ENCODE measurements at places on chromosomes 5 and 9.

DNA sequence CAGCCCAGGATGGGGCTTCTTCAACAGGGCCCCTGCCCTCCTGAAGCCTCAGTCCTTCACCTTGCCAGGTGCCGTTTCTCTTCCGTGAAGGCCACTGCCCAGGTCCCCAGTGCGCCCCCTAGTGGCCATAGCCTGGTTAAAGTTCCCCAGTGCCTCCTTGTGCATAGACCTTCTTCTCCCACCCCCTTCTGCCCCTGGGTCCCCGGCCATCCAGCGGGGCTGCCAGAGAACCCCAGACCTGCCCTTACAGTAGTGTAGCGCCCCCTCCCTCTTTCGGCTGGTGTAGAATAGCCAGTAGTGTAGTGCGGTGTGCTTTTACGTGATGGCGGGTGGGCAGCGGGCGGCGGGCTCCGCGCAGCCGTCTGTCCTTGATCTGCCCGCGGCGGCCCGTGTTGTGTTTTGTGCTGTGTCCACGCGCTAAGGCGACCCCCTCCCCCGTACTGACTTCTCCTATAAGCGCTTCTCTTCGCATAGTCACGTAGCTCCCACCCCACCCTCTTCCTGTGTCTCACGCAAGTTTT is 23.6 kb downstream of the PCDHGC5 start:
- DNase-seq: peak; percentile 77

DNA sequence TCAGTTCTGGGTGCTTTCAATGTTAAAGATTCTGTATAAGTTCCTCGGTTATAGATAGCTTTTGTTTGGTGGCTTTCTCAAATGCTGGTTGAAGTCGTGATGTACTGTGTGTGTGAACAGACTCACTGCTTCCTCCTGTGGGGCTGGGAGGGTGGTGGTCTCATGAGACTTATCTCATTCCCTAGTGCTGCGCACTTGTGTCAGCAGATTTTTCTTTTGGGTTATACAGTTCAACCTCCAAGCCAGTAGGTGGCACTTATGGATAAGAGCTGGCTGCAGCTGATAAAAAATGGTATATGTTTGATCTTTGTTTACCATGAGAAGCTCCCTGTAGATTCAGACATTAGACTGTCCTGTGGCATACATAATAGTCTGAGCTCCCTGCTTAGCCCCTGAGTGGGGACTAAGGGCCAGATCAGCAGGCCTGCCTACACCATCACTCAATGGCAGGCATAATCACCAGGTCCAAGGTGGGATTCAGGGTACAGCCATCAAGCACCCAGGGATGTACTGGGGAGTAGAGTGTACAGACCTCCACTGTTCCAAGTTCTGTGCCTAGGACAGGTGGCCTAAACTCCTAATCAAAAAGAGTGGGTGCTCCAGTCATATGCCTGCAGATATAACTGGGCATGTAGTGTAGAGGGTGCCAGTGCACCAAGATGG is 174.2 kb downstream of the OXCT1 start:
- DNase-seq: no peak

DNA sequence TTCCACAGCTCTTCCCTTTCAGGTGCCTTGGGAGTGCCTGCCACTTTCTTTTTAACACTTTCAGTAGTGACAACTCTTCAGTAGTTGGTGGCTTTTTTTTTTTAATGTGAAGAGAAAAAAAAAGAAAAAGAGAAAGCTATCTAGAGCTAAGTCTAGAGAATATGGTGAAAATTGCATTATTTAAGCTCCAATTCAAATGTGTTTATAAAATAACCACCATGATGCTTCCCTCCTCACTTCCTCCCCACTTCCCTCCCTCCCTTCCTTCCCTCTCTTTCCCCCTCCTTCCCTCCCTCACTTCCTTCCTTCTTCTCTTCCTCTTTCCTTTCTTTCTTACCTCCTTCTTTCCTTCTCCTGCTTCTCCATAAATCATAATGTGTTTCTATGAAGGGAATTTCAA is 456.7 kb upstream of the ACTBL2 start:
- DNase-seq: no peak

GRCh38 chr5:83767409-83767992 is 46.8 kb upstream of the HAPLN1 start:
- DNase-seq: no peak

DNA sequence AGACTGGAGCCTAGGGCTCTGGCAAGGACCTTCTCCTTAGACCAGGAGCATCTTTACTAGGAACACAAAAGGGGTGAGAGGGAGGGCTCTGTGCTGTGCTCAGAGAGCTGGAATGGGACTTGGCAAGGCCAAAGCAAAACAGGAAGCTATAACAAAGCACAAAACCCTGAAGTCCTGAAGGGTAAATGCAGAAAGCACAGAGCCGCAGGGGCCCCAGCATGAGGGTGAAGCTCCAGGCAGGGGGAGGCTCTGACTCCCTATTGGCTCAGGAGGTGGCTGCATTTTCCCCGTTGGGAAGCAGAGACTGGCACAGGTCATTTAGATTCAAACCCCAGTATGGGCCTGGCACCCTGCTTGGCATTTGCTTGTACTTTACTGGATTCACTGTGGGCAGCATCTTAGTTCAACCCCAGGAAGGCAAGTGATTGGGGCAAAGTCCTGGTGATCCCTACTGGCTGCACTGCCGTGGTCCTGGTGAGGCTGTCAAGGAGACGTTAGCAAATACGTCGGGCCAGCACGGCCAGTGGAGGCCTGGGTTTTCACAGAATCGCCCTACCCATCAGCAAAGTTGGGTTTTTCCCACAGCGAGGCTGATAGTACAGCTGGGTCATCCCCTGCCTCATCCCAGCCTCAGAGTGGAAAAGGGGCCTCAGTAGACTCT is 46.3 kb downstream of the GGTA1 start:
- DNase-seq: no peak

DNA sequence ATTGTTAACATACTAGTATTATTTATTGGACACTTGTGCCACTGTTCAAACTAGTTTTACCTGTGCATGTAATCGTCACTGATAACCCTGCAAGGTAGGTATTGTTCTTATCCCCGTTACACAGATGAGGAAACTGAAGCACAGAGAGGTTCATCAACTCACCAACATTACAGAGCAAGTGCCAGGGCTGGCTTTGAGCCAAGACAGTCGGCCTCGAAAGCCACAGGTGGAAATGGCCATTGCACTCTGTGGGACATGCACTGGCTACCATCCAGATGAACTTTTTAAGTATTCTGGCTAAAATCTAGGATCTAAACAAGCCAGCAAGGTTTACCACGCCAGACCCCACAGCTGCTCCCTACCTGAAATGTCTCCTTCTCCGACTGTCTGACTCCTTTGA is 57.9 kb downstream of the TEX10 start:
- DNase-seq: no peak

- DNase-seq: no peak
These were observed 105.3 kb downstream of the PCSK1 start for GRCh38 chr5:96327722-96328121.

DNA sequence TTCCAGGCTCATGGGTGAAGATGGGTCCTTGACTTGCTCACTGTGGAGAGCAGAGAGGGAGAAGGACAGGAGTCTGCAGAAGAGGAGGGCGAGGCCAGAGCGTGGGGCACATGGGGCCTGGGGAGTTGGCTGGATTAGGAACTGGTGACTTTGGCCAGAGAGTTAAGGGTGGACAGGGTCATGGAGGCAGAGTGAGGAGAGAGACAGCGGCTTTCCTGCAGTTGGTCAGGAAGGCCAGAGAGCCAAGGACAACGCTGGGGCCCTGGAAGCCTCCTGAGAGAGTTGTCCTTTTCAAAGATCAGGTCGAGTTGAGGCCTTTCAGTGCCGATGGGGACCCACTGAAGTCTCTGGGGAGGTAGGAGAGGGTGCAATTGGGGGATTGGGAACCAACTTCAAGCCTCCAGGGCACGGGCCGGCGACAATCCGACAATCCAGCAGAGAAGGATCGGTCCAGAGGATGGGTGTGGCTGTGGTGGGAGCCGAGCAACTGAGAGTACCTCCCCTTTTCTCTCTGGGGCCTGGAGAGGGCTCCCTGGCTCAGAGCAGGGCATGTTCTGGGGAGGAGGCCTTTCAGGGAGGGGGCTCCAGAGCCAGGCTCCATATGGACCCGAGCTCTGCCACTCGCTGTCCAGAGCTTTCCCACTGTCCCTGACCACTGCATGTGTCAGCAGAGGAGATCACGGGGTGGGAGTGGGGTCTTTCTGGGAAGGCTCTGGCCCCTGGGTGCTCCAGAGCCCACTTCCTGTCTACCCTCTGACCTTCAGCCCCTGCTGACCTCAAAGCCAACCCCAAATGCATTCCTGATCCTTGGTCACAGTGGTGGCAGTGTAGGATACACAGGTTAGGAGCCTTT is 7.5 kb upstream of the PHYHD1 start:
- no peak for DNase-seq

DNA sequence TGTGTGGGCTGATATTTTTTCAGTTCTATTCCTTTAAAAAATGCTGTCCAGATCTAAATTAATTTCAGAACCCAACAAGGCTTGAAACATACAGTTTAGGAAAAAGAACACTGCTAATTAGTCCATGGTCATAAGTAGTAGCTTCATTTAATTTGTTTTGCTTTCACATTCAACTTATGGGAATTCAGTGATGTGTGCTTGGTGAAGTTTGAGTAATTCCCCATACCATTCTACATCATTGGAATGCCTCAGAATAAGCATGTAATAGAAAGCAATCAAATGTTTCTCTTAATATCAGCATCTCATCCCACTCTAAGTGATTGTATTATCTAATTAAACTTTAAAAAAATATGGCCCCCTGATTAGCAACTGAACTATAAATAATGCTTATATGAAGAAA is 2.7 kb downstream of the CNTLN start:
- DNase-seq: no peak

DNA sequence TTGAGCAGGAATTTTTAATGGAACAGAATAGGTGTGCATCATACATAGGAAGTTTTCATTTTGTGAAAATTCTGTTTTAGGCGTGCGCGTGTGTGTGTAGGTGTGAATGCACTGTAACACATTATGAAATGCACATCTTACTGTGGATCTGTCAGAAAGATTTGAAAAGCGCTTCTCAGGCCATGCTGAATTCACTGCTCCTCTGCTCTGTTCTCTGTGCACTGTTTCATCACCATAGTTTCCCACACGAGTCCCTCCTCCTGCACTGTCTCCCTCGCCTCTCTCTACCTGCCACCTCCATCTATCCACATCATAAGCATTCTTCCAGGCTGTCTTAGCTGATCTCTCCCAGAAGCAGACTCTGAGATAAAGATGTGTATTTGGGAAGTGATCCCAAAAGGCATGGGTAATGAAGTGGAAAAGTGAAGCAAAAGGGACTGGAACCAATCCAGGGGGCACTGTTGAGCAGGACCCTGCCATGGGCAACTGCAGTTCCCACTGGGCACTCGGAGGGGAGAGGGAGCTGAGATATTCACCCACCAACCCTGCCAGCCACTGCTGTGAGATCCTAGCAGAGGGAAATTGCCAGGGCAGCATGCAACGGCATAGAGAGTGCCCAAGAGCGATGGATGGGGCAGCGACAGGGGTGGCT is 65.9 kb downstream of the GABBR2 start:
- no peak for DNase-seq

- no peak for DNase-seq
These were observed 2.6 kb upstream of the SLC6A3 start for GRCh38 chr5:1447671-1448361.

DNA sequence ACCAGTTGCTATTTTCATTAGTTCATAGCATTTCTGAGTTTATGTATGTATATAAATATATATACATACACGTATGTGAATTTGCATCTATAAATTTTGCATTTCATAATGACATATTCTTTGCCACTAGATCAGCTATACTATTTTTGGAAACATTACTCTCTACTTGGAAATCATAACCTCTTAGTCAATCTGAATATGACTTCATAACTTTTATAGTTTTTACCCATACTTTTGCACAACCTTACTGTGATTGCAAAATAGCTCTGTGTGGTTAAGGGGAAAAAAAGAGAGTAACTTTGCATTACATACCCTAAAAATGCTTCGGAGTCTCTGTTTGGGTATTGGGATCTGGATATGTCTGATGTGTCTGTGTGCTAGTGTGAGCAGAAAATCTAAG is 44.9 kb upstream of the ADAMTSL1 start:
- DNase-seq: no peak

- DNase-seq: no peak
These were observed 505.0 kb downstream of the SPOCK1 start for GRCh38 chr5:136994154-136994553.

DNA sequence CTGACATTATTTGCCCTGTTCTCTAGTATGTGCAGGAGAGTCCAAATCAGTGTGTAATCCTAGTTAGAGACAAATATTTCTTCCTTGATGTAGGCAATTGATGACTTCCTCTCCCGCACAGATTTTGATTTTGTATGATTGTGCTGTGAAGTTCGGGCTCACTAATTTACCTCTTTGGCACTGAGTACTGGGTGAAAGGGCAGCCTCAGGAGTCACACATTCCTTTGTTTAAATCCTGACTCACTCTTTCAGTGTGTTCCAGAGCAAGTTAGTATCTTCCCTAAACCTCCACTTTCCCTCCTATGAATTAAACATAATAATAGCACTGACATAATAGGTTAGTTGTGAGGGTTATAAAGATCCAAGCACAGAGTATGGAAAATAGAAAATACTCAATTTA is 269.7 kb downstream of the ISL1 start:
- no peak for DNase-seq

- no peak for DNase-seq
These were observed 78.1 kb downstream of the EDIL3 start for GRCh38 chr5:84306601-84307000.

DNA sequence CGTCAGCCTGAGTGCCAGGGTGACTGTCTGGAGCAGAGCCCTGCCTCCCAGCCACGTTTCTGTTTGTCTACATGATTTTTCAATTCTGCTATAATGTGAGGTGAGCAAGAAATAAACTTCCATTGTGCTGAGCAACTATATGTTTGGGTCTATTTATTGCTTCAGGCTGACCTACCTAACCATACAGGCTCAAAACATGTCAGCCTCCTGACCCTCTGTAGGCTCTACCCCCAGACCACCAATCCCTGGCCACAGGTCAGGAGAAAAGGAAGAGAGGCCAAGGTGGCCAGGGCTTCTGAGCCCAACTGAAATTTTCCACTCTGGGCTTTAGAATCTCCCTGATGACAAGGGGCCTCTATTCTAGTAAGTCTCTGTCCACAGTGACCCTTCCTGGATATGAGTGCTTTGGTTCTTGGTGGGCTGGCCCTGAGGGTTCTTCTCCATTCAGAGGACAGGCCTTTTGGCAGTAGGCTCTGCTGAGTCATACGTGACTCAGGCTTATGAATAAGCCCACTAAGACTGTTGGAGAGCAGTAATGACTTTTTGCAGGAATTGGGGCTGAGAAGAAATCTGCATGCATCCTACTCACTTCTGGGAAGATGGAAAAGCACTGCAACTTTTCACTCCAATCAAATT is 117.2 kb upstream of the TBCA start:
- no peak for DNase-seq

DNA sequence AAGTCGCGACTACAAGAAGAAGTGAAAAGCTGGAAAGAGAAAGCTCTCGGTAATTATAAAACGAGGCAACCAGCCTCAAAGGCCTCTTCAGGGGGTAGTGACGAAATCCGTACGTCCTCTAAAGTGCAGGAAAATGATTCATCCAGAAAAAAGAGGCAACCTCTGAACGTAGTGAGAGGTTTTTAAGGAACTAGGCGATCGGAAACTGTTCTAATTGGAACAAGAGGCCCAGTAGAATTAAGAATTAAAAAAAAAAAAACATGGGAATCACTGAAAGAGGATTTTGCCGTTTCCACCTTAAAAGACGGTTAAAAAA is 1.0 kb downstream of the CSNK1A1 start:
- DNase-seq: no peak

All from GM12864 (cell line).